Lung microvascular endothelial cell (primary cell): ENCODE measurements at places on chromosomes 5 and 9. TPM values are rescaled to one million over a fixed set of nuclear protein-coding genes. Genes with fewer than 3 reads are reported as not detected.

SLC6A3 gene
- total RNA-seq = not detected in 2 replicates

KDM3B gene
- total RNA-seq = 37.3 and 41.9 TPM in 2 replicates

C9orf40 gene
- 1.7 and 1.8 TPM in 2 replicates for total RNA-seq

GARIN3 gene
- not detected in 2 replicates for total RNA-seq

IPO11 gene
- 71.7 and 120 TPM in 2 replicates for total RNA-seq

NR4A3 gene
- total RNA-seq = under 0.01 TPM in 2 replicates

C5orf34 gene
- 1.4 and 2.0 TPM in 2 replicates for total RNA-seq

DNA sequence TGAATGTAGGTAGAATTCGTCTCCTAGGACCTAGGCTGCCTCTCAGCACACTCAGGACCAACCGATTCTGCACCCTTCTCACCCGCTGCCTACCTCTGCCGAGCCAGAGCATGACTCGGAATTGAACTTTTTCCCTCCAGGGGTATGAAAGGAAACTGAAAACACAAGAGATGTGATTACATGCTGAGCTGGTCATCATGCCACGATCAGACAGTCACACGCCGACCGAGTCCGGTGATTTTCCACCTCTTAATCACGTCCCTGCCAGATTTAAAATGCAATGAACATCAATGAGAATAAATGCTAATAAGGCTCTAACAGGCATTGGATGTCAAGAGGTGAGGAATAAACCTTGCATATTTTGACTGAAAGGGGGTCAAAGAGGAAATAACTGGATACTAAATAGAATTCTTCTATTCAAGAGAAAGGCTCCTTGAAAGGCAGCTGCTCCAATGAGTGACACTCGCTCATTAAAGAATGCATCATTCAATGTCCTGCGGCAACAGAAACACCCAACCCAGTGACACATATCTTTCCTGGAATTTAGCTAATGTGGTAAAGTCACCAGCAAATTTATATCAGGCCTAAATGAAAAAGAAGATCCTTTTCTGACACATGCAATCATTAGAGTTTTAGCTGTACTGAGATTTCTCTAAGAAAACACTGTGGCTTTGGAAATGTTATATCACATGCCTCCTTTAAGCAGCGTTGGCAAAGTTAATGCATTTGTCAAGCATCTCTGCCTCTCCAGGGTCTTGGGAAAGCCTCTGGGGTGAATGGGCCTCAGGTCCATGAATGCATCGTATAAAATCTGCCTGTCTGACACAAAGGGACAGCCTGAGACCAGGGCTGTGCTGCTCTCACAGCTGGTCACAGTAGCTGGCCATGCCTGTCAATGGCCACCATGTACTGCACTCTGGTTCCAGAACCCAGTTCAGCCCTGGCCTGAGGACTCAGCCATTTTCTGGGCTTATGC, 128.7 kb downstream of the SPOCK1 start:
- no peak for DNase-seq

GRCh38 chr9:121713400-121714070, 62.1 kb downstream of the DAB2IP start:
- no peak for DNase-seq

- peak; percentile 86 for DNase-seq
Measured at GRCh38 chr5:130549884-130550561, 615.0 kb downstream of the HINT1 start.

DNA sequence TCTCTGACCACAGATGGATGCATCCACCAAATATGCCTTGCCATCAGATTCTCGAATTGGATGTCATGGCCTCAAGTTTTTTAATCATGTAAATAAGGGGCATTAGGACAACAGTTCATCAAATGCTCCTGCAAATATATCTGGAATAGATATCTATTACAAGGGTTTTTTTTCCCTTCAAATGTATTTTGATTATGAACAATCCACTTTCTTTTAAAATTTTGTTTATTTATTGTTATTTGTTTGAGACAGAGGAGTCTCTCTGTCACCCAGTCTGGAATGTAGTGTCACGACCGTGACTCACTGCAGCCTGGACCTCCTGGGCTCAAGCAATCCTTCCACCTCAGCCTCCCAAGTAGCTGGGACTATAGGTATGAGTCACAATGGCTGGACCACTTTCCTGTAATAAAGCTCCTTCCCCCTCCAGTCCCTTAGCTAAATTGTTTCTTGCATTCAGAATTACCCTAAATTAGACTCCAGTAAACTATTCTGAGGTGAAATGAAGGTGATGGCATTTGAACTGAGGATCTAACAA, 1412.1 kb downstream of the EFNA5 start:
- DNase-seq = no peak

DNA sequence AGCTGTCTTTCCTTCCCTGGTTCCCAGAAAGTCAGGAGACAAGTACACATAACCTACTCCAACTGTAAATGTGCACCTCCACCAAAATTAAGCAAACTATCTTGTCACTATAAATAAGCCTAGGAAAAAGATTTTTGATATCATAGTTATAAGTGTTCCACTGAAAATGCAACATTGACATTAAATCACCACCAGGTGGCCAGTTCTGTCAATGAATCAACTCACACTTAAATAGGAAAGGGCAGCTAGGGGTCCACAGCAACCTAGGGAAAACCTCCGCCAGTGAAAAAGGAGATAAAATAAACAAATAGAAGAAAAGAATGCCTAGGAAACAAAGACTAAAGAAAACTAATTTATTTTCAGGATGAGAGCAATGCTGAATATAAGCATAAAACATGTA, 243.0 kb upstream of the PTPRD start:
- peak; percentile 29 for DNase-seq

GRCh38 chr5:132480042-132480441, 10.5 kb downstream of the IRF1 start:
- no peak for DNase-seq

- DNase-seq = no peak
Measured at GRCh38 chr5:152366716-152367115, 38.4 kb downstream of the NMUR2 start.

DNA sequence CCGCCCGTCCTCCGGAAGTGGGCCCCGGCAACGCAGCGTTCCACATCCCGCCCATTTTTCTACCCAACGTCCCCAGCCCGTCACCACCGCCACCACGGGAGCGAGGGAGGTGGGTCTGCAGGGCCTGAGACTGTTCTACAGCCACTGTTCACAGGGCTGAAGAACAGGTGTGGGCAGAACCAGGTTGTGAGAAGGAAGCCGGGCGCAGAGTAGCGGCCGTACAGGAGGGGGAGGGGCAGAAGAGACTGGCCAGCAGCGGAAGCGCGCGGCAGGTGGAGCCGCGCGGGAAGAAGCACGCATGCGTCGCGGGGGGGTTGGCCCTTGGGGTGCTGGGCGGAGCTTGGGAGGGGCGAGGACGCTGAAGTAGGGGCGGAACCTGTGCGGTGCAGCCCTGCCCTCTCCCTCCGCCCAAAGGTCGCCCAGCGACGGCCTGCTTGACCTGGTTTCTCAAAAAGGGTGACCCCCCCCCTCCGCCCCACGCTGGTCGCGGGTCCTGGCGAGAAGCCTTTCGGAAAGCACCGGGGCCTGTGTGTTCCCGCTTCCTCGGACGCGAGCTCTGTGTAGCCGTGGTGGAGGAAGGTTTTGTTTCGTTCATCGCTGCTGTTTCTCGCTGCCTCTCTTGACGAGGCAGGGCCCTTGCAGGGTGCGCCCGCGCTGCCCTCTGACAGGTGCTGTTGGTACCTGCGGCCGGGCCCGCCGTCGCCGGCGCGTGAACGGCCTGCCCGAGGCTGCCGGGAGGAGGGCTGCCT, 7.8 kb upstream of the MGAT1 start:
- peak; percentile 97 for DNase-seq

DNA sequence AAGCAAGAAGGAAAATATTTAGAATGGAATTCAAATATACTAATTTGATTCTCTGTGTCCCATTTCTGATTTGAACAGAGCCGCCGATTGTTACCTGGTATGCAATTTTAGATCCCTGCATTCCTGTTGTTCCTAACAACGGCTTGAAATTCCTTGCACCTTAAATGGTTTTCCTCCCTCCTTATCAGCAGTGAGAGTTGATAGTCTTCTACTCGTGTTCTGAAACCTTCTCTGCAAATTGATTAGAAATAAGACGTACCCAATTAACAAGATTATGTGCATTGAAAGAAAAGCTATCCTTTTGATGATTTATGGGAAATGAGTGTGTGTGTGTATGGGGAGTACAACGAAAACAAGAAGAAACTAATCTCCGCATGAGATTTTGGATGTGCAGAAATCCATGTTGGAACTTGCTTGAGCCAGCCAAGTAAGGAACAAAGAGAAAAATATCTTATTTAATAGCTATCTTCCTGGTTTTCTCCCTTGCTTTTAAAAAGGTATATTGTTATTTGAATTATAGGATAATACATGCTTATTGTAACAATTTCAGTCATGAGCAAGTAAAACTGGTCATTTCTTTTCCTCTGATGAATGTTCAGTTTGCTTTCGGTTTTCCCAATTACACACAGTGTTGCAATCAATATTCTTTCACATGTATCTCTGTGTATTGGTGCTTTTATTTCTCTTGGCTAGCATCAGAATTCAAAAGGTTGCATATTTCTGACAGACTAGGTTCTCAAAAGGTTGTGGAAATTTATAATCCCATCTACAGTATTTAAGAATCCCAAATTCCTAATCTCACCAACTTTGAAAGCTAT, 211.1 kb upstream of the ACTBL2 start:
- no peak for DNase-seq

GRCh38 chr9:77488439-77489126, 159.5 kb downstream of the GNA14 start:
- no peak for DNase-seq

GRCh38 chr5:126446498-126447224, 23.5 kb downstream of the GRAMD2B start:
- DNase-seq = no peak

GRCh38 chr9:36101916-36102741, 34.4 kb upstream of the GLIPR2 start:
- peak; percentile 90 for DNase-seq

GRCh38 chr5:62286834-62287233, 19.2 kb upstream of the KIF2A start:
- DNase-seq = no peak

DNA sequence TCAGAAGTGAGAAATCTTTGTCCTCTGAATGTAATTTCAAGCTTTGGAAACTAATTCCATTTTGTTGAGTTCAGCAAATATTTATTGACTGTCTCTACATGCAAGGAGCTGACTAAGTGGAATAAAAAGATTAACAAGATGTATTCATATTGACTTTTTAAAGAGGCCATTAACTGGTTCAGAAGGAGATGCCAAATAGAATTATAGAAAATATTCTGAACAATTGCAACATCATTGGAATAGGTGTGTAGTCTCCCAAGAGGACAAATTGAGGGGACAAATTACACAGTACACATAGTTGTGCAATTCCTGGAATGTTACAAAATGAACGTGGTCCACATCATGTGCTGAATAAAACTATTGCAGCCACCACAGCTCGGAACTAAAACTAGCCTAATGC, 224.2 kb downstream of the NPR3 start:
- DNase-seq = no peak

DNA sequence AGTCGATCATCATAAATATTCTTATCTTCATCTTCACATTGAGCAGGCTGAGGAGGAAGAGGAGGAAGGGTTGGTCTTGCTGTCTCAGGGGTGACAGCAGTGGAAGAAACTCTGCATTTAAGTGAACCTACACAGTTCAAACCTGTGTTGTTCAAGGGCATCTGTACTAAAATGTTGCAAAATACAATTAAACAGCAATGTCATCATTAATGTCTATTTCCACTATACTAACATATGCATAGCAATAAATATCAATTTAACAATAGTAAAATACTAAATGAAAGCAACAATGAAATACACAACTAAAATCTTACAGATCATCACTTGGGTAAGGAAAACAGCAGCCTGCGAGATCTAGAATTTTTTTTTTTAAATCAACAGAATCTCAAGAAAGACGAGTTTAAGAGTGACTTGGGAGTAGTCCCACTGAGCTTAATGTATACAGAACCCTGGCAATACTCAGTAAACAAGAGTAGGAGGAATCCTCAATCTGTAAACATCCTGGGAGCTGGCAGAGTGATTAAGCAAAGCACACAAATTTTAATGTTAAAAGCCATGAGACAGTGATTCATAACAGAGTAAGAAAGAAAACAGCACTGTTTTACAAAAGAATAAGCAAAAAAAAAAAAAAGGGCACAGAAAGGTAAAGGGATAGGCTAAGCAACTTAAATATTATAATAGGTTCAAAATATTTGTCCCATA, 10.0 kb downstream of the HOMER1 start:
- no peak for DNase-seq

DNA sequence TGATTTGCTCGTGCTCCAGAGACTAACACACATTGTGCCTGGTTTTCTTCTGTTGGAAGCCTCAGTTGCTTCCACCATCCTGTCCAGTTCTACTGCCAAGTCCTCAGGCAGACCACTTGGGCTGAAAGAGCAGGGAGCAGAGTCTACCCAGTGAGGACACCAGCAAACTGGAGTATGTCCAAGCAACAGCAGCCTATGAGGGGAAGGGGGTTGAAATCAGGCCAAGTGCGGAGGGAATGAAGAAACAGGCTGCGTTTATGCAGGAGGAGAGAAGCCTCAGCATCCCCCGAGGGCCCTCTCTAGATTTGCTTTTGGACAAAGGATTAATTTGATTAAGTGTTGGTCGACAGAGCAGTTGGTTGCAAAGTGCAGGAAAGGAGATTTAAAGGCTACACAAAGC, 14.5 kb downstream of the DOCK2 start:
- no peak for DNase-seq
